ENCODE measurements at places on chromosomes 13 and 19.

GRCh38 chr13:110559986-110560385 lies 1.5 kb downstream of the RAB20 start:
- no peak for DNase-seq

GRCh38 chr19:47679922-47680857 lies 33.0 kb upstream of the EHD2 start:
- no peak for DNase-seq

GRCh38 chr13:36456577-36456976 lies 24.3 kb downstream of the CCNA1 start:
- no peak for DNase-seq

GRCh38 chr13:32323912-32324311 lies 8.6 kb downstream of the BRCA2 start:
- DNase-seq: no peak

- DNase-seq: no peak
These were observed 7.8 kb downstream of the KHSRP start for GRCh38 chr19:6416658-6417405.
